Stimulated activated CD4-positive, alpha-beta T cell treated with anti-CD3 and anti-CD28 coated beads, Interleukin-15, amount 100 ng/mL, for 48 hours (primary cell): ENCODE measurements at places on chromosomes 3 and 15.

- DNase-seq, result no peak
Observed at GRCh38 chr3:70811880-70812279, 499.4 kb upstream of the MDFIC2 start.

DNA sequence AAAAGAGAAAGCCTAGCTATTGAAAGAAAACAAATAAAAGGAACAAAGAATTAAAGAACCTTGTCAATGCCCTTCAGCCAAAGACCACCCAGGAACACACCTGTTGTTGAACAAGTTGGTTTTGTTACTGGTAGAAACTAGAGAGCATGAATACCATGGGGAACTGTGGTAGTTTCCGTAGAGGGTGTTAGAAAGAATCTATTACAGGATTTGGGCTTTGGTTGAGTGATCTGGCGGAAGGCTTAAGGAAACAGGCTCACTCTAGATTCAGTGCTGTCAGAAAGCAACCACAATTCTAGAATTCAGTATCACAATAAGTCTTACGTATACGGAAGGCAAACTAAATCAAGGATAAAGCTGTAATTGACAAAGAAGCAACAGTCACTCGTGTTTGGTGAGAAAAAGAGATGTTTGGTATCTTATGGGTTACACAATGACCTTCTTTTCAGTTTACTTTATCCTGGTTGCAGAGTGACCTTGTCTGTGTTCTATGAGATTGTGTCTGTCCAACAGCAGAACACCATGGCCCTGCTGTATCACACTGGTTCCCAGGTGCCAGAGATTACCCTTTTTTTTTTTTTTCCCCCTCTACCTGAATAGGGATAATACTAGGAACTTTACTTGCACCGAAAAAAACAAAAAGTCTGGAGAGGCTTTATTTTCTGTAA lies 265.9 kb downstream of the SHQ1 start:
- no peak for DNase-seq

GRCh38 chr15:45179221-45179985 lies 8.4 kb downstream of the SHF start:
- no peak for DNase-seq

DNA sequence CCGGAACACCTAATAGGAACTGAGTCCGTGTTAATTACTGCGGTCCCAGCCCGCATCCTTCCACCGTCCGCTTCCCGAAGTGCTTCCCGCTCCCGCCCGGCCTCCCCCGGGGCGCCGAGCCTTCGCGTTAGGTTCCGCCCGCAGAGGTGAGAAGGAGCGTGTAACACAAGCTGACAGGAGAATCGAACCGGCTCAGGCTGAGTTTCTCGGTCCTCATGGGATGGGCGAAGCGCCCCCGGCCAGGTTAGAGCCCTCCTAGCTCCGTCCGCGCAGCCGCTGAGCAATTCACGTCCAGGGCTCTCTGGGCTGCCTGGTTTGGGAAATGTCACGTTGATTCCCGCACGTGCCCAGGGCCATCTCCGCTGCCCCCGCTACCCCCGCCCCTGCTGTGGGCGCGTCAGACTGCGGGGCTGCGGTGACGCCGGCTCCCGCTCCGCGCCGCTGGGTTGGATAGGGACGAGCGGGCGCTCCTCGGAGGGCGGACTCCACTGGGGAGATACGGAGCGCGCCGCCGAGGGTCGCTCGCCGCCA lies 954 bp downstream of the CLDN11 start:
- no peak for DNase-seq

DNA sequence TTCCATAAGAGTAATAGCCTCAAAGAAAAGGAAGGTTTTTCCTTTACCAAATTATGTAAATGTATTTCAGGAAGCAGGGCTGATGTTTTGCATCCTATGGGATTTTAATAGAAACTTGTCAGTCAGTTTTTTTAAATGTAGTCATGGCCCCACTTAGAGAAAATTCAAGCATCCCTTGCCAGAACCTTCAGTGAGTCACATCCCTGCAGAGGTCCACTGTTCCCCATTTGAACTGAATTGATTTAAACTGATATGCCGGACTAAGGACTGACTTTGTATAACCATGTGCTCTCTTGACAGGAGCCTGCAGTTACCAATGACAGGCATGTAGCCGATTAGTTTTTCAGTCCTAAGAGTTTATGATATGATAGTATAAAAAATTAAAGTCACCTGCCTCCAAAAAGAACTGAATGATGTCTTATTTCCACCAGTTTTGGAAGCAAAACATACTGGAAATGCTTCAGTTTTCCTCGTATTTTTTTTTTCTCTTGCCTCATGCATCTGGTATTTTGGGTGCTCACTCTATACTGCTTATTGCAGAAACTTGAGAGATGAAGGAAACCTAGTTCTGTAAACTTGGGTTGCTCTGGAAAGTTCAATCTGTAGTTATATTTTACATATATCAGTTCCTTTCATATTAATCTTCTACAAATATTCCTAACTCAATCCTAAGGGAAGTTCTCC lies 30.7 kb downstream of the LRTM1 start:
- DNase-seq, result no peak

GRCh38 chr3:113439606-113440005 lies 1.7 kb downstream of the CFAP44 start:
- no peak for DNase-seq

GRCh38 chr15:38401701-38402100 lies 52.2 kb upstream of the FAM98B start:
- DNase-seq, result no peak

GRCh38 chr3:155704771-155705559 lies 39.9 kb downstream of the PLCH1 start:
- no peak for DNase-seq
